ENCODE measurements at places on chromosomes 2 and 18.

- DNase-seq: no peak
Measured at GRCh38 chr2:174881678-174882077, 117.4 kb upstream of the CHRNA1 start.

- DNase-seq: no peak
Measured at GRCh38 chr2:13230221-13230620, 513.5 kb downstream of the TRIB2 start.

DNA sequence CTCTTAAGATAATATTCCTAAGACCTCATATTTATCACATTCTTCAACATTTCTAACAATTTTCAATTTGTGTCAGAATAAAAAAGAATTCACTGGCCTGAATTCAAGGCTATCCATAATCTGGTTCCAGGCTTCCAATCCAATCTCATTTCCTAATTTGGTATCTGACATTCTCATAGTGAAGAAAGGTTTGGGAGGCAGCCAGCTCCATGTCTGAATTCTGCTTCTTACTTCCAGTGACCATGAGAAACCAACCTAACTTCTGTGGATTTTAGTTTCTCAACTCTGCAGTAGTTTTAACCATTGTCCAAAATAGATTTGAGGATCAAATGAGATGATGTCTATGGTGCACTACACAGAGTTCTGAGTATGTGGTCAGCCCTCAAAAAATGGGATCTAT is 439.1 kb upstream of the GCFC2 start:
- no peak for DNase-seq

GRCh38 chr2:26691881-26692278 is 642 bp upstream of the KCNK3 start:
- no peak for DNase-seq

GRCh38 chr2:34174506-34174905 is 575.4 kb upstream of the FAM98A start:
- no peak for DNase-seq

GRCh38 chr2:67048314-67048713 is 348.8 kb upstream of the ETAA1 start:
- DNase-seq: no peak

DNA sequence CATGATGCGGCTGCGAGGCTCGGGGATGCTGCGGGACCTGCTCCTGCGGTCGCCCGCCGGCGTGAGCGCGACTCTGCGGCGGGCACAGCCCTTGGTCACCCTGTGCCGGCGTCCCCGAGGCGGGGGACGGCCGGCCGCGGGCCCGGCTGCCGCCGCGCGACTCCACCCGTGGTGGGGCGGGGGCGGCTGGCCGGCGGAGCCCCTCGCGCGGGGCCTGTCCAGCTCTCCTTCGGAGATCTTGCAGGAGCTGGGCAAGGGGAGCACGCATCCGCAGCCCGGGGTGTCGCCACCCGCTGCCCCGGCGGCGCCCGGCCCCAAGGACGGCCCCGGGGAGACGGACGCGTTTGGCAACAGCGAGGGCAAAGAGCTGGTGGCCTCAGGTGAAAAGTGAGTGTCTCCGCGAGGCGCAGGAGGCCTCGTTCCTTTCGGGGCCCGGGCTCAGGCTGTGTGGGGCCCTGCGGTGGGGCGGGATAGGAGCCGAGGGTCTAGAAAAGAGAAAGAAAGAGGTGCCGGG is 520 bp downstream of the GLS start:
- no peak for DNase-seq

DNA sequence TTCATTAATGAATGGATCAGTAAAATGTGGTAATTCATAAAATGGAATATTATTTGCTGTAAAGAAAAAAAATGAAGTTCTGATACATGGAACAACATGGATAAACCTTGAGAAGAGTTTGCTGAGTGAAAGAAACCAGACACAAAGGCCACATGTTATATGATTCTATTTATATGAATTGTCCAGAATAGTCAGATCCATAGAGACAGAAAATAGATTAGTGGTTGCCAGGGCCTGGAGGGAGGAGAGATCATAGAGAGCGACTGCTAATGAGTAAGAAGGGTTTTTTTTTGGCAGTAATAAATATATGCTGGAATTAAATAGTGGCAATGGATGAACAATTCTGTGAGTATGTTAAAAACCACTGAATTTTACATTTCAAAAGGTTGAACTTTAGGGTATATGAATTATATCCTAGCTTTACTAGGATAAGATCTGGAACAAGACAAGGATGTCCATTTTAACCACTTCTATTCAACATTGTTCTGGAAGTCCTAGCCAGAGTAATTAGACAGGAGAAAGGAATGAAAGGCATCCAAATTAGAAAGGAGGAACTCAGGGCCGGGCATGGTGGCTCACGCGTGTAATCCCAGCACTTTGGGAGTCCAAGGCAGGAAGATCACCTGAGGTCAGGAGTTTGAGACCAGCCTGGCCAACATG is 48.8 kb downstream of the MAPRE2 start:
- DNase-seq: no peak

- no peak for DNase-seq
Measured at GRCh38 chr18:78820161-78820834, 159.3 kb upstream of the SALL3 start.

DNA sequence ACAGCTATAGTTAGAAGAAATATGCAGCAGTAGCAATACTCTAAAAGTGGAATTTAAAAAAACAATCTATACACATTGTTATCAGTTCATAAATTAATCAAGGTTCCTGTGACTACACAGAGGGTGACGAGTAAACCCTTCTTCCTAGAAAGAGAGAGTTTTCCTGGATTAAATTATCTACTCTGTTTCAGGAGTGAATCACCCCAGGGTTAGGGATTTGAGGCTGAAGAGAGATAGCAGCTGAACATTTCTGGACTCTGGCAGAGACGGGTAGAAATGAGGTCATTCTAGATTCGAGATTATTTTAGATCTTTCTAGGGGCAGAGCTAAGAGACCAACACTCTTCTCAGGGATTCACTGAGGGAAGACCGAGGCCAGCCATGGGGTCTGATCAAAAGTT is 38.8 kb upstream of the PMAIP1 start:
- DNase-seq: no peak

DNA sequence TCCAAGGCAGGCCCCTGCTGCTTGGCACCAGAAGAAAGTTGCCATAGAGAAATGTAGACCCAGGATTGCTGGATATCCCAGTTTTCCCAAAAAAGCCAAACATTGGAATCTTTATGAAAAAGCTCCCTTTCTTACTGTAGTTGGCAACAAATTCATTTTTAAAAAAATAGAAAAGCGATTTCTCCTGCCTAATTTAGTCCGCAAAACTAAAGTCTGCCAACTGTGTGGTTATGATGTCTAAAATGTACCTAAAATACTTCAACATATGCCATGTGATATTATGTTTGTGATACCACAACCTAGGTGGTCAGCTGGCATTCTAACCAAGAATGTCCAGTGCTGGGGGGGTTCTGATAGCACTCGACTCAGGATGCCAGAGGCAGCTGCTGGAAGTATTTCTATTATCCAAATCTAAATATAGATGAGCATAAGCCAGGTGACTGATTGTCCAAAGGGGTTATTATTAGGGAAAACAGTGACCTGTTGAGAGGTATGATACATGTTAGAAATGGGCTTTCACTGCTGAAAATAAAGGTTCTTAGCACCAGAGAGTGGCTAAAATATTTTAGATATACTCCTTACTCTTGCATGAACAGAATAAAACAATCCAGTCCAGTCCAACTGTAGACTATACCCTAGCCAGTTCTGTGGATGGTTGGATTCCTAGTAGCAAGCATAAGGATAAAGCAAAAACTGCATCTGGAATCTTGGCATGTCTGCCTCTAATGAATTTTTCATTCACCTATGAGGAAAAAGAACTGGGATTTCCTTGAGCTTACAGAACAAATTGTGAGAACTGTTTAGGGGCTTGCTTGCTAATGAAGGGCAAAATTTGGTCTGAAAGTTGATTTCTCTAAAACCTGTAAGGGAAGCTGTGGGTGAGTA is 101.7 kb downstream of the STK39 start:
- DNase-seq: no peak

All from T-helper 2 cell treated with Interferon-gamma antibody and Interleukin-4, amounts not matched to agents 5 μg/mL and 100 μg/mL, for 36 hours (primary cell).